ENCODE measurements at places on chromosomes 2 and 18. TPM values are rescaled to one million over a fixed set of nuclear protein-coding genes. Genes with fewer than 3 reads are reported as not detected.

The COLEC12 gene
- total RNA-seq: 12.1 TPM

The UGT1A5 gene
- not detected for total RNA-seq

The NT5C1B gene
- total RNA-seq: not detected

The L3MBTL4 gene
- total RNA-seq: 41.1 TPM

The FAM161A gene
- 11.7 TPM for total RNA-seq

The PPP1R7 gene
- total RNA-seq: 103 TPM

The QPCT gene
- total RNA-seq: 21.5 TPM

The CPO gene
- total RNA-seq: 1.1 TPM

The SLC20A1 gene
- 66.5 TPM for total RNA-seq

The INHBB gene
- 5.9 TPM for total RNA-seq

The HOXD13 gene
- total RNA-seq: not detected

The MC4R gene
- 2.6 TPM for total RNA-seq

The COPS8 gene
- total RNA-seq: 76.3 TPM

The TEX44 gene
- not detected for total RNA-seq

All from dorsolateral prefrontal cortex (tissue), 122 donors.